CD4-positive, alpha-beta T cell treated with Interleukin-15 for 1 hour (primary cell): ENCODE measurements at places on chromosomes 2 and 18.

GRCh38 chr2:19785867-19786266 is 115.9 kb downstream of the TTC32 start:
- no peak for DNase-seq

GRCh38 chr18:7924616-7925015 is 357.5 kb downstream of the PTPRM start:
- DNase-seq = no peak

DNA sequence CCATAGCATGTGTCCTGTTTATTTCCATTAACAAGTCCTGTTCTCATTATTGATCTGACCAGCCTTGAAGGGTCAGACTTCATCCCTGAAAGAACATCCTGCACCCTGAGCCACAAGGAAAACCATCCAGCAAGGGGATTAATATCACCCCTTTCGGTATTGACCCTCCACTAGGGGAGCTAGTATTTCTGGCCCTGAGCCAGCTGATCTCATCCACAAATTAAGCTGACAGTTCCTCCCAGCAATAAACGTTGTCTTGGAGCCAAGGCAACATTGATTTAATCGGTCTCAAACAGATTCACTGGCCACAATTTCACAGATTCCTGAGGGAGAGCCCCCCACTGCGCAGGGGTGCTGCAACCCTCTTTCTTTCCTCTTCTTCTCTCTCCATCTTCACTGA is 353.1 kb upstream of the FANCL start:
- no peak for DNase-seq

GRCh38 chr2:175817221-175817620 is 184.8 kb downstream of the LNPK start:
- no peak for DNase-seq

GRCh38 chr2:80392441-80392840 is 87.9 kb upstream of the LRRTM1 start:
- DNase-seq = no peak

GRCh38 chr2:127649100-127649611 is 3.2 kb downstream of the GPR17 start:
- no peak for DNase-seq

DNA sequence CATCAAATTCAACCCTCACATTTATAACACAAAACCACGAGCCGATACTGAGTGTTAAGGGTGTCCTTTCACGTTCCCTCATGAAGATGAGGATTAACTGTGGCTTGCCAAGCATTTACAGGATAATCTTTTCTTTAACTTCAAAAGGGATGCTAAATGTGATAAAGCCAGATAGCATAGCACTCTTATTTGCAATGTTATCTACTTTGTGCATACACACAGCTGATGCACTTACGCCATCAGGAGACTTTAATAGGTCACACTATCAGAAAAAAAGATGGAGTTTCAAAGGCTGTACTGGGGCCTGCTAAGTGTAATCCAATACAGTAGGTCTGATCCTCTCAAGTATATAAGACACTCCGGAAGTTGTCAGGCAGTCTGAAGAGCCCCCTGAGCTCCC is 572.7 kb downstream of the PIK3C3 start:
- DNase-seq = no peak

- DNase-seq = no peak
Measured at GRCh38 chr2:219522111-219523030, 8.1 kb downstream of the ASIC4 start.

GRCh38 chr2:130798472-130799218 is 38.1 kb upstream of the ARHGEF4 start:
- DNase-seq = no peak

- DNase-seq = no peak
Measured at GRCh38 chr2:12059616-12060441, 313.4 kb downstream of the LPIN1 start.

GRCh38 chr2:26655611-26656195 is 14.5 kb upstream of the CIB4 start:
- no peak for DNase-seq

DNA sequence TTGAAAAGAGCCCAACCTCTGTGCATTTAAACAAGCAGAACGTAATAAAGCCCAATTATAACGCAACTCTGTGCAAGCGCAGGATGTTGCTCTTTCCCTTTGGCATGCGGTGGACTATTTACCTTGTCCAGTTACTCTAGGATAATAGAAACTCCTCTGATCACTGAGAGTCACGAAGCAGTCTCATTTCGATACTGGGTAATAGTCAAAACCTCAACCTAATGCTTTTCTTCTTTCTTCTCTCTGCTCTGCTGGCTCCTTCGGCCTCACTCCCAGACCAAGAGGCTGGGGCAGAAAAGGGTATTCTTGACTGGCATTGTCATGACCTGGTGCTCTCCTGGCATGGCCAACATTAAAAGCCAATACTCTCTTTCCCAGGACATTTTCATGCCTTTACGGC is 89.7 kb upstream of the GCFC2 start:
- no peak for DNase-seq

DNA sequence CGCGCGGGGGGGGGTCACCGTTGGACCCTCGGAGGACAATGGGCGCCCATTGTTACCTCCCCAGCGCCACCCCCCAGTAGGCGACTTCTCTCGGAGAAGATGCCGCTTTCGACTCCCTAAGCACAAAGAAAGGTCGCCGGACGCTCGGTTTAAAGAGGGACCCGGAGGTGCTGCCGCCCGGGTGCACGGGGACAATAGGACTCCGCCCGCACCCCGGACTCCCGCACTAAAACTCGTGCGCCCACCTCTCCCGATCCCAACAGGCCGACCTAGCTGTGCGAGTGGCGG is 318 bp upstream of the CDC42EP3 start:
- no peak for DNase-seq

DNA sequence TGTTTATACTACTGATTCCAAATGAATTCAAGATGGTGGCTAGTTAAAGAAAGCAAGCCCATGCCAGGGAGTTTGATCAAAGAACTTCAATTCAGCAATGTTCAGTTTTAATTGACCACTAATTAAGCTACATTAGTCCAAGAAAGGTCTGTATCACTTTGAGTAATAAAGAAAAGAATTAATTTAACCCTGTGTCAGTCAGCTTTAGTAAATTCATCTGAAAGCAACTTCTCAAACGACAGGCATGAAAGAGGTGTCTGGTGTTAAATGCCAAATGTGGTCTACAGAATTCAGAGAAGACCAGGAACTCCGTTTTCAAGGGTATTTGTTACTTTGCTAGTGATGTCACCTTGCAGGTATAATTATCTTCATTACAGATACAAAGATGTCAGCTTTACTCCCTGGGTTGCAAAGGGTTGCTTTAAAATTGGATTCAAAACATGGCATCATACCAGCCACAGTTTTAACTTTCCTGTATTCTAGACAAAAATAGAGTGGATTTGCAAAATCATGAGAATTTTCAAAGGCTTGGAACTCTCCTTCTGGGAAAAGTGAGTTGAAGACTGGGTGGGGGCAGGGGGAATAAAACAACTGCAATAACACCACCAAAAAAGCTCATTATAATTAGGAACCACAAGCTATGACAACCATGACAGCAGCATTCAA is 281.5 kb downstream of the TCF4 start:
- DNase-seq = no peak

DNA sequence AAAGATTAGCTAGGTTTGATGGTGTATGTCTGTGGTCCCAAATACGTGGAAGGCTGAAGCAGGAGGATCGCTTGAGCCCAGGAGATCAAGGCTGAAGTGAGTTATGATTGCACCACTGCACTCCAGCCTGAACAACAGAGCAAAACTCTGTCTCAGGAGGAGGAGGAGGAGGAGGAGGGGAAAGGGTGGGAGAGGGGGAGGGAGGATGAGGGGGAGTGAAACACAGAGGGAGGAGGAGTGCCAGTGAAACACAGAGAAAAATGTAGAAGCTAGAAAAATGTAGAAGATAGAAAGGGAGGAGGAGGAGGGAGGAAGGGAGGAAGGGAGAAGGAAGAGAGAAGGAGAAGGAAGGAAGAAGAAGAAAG is 387.5 kb downstream of the MTX2 start:
- DNase-seq = no peak

DNA sequence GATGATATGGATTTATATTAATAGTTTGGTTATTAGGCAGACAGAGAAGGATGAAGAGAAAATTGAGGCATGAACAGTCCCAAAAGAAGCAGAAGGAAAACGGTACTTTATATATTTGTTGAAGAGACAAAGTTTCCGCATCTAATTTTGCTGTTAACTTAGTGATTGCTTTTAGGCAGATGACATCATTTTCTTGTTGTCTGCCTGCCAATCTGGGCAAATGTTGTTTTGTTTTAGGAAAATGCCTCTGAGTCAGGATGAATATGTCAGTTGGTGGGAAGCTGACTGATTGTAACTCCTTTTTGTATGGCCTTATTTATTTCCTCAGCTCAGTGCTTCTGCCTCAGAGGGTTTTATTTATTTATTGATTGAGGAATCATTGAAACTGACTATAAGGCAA is 52.5 kb upstream of the CAVIN2 start:
- DNase-seq = no peak

- no peak for DNase-seq
Measured at GRCh38 chr2:18490901-18491300, 69.6 kb downstream of the RDH14 start.

DNA sequence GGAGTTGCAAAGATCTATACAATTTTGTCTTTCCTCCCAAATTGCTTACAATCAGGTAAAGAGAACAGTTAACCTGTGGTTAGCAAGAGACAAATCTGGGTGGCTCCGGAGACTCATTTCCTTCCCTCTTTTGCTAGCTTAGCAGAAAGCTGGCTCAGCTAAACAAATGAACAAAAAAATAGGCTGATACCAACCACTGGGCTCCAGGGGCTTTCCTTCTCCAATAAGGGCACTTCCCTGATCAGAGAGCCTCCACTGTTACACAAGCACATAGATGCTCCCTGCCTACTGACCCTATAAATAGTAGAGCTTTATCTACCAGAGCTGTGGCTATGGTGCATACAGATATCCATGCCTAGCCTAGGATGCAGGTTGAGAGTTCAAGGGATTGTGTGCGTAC is 90.1 kb upstream of the ARL5A start:
- peak; percentile 30 for DNase-seq

DNA sequence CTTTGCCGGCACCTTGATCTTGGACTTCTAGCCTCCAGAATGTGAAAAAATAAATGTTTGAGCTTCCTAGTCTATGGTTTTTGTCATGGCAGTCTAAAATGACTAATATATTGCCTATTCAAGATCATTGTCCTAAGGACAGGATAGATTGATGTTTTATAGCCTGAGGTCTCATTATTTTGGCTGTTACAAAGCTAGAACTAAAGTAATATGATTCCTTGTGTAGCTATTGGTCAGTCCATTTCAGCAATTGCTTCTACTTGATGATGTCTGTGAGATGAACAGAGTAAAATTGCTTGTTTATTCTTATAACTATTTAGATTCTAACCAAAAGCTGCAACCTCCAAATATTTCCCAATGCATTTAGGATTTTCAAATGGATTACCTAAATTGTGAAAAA is 145.0 kb downstream of the HRH4 start:
- DNase-seq = no peak

DNA sequence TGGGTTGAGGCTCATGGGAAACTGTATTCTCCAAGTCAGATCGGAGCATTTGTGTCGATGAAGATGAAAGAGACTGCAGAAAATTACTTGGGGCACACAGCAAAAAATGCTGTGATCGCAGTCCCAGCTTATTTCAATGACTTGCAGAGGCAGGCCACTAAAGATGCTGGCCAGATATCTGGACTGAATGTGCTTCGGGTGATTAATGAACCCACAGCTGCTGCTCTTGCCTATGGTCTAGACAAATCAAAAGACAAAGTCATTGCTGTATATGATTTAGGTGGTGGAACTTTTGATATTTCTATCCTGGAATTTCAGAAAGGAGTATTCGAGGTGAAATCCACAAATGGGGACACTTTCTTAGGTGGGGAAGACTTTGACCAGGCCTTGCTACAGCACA is 336.6 kb downstream of the PAX3 start:
- no peak for DNase-seq

GRCh38 chr2:47946593-47946992 is 40.3 kb upstream of the FBXO11 start:
- no peak for DNase-seq

- DNase-seq = no peak
Measured at GRCh38 chr2:222442665-222443064, 18.3 kb downstream of the SGPP2 start.

GRCh38 chr18:2869207-2869606 is 22.4 kb downstream of the EMILIN2 start:
- no peak for DNase-seq

GRCh38 chr2:33924586-33925169 is 325.6 kb upstream of the FAM98A start:
- no peak for DNase-seq

DNA sequence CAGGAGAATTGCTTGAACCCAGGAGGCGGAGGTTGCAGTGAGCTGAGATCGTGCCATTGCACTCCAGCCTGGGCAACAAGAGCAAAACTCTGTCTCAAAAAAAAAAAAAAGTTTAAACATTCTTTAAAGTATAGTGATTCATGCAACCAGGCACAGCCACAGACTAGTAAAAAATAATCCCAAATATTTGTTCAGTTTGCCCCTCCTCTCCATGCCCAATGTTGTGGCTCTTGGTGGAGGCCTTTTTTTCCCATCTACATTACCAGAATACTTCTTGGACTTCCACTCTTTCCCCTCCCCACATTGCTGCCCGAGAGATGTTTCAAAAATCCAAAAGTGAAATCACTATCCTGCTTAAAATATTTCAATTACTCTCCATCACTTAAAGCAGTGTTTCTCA is 5.1 kb upstream of the MALT1 start:
- no peak for DNase-seq

- no peak for DNase-seq
Measured at GRCh38 chr2:195049372-195050031, 607.5 kb upstream of the SLC39A10 start.

DNA sequence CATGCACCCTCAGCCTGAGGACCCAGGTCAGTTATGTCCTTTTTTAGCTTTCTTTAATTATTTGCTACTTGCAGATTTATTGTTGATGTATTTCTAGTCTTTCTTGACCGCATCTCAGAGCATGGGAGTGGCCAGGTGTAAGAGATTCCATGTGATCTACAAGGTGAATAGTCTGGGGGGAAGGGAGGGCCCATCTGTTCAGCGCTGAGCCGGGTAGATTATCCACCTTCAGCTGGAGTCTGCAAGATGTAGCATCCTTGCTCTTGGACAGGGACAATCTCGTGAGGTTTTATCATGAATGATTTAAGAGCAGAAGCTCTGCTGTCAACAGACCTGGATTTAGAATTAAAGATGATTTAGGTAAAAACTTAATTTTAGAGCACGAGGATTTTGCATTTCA is 12.0 kb upstream of the DGKD start:
- DNase-seq = no peak

- no peak for DNase-seq
Measured at GRCh38 chr2:127107622-127107999, 657 bp upstream of the BIN1 start.

DNA sequence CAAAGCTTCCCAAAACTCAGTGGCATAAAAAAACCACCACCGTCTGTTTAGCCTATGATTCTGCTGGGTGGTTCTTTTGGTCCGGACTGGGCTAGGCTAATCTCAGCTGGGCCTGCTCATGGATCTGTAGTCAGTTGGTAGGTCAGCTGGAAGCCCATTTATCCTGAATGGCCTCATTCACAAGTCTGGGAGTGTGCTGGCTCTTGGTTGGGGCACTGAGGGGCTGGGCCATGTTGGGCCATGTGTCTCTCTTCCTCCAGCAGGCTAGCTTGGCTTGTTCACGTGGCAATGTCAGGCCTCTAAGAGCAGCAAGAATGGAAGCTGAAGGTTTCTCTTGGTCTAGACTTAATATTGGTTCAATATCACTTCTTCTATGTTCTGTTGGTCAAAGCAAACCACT is 95.7 kb upstream of the HS6ST1 start:
- DNase-seq = no peak

GRCh38 chr18:48930926-48931325 is 19.8 kb downstream of the SMAD7 start:
- no peak for DNase-seq
